ENCODE measurements at places on chromosomes 2 and 18.

DNA sequence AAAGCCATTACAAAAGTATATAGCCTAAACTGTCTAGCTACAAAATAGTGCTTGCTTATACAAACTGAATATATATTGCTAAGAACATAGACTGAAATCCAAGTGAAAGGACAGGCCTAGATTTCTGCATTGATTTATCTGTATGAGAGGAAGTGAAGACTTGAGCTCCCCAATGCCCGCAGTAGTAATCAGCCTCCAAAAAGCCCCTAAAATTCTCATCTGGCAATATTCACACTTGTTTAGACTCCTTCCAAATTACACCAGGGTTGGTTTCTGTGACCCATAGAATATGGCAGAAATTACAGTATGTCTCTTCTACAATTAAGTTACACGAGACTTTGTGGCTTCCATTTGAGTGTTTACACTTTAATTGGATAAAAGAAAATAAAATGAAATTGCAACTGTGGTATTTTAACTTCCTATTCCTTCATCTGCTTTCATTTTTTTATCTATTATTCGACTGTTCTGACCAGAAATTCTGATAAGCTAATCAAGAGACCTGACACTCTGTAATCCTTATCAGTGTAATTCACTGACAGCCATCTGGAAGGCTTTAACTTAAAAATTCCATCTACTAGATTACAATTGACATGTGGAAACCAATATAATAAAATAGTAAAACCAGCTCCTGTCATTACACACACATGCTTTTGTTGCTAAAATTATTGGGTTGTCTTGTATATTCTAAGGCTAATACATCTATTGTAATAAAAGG lies 21.1 kb downstream of the ABCB11 start:
- DNase-seq: no peak

DNA sequence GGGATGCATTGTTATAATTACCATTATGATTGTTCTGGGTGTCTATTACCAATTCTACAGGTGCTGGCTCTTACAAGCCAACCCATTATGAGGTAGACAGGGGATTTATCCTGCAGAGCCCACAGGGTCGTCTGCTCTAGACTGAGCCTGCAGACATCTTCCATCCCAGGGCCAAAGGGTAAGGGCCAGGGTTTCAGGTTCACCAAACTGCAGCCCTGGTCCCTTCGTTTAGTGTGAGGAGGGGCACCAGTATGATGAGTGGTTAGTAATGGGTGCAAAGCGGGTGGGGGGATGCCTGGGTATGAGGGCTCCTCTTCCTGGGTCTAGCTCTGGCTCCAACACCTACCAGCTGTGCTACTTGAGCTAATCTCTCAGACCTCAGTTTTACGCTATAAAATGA lies 1.2 kb upstream of the ARID5A start:
- DNase-seq: no peak

DNA sequence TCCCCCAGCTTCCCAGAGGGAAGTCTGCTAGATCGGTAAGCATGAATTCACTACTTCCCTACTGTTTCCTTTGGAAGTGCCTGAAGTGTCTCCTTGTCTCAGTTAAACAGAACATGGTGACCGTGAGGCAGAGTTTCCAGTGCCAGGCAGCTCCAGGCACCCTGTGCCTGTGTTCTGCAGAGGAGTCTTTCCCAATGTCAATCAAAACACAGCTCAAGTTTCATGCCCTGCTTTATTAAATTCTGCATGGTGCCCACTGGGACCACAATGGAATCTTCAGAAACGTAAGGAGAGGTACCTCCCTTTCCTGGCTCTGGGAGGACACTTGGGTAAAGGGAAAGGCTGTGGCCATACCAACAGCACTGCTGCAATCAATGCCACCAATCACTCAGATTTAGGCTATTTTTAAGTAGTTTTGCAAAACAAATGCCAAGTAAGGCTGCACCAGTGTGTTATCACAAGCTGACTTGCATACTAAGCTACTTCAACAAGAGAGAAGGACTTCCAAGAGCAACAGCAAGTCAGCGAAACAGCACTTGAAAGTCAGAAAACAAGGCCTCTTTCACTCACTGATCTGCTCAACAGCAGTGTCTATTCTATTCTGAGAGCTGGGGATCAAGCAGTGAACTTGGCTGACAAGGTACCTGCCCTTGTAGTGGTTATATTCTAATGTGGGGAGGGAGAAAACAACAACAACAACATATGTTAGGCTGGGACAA lies 14.9 kb downstream of the LPIN2 start:
- DNase-seq: no peak

GRCh38 chr2:214019973-214020345 lies 390.9 kb upstream of the VWC2L start:
- no peak for DNase-seq

GRCh38 chr2:177165721-177166711 lies 46.6 kb upstream of the HNRNPA3 start:
- peak; percentile 32 for DNase-seq

- no peak for DNase-seq
These were observed 265.1 kb downstream of the MEIS1 start for GRCh38 chr2:66699793-66700676.

DNA sequence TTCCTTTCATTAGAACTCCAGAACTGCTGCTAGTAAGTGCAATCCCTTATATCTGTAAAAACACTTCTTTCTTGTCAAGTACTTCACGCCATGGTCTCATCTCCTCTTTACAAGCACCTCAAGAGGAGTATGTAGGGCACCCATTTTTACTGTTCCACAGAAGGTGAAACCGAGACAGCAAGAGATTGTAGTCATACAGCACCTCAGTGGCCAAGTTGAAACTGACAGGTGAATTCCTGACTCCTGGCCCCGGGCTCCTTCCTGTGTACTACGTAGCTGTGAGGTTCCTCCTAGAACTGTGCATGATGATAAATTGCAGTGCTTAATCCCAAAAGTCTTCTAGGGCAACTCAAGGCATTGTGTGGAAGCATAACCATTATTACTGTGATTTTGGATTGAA lies 131.5 kb upstream of the MEIS1 start:
- DNase-seq: no peak

GRCh38 chr2:234290671-234291070 lies 206.2 kb downstream of the ARL4C start:
- DNase-seq: peak; percentile 93

DNA sequence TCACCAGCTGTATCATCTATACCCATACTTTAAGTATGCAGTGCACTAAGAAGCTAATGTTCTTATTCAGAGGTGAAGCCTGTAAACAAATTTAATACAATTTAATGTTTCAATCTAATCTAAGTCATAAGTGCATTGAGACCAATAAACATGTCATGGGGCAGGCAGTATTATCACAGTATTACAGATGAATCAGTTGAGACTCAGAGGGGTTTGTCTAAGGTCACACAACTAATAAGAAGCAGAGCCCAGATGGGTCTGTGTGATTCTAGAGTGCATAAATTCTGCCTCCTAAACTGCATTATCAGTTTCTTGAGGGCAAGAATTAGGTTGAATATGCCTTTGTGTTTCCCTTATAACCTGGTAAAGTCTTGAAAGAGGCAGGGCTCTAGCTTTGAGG lies 140.9 kb upstream of the RNF152 start:
- DNase-seq: no peak

DNA sequence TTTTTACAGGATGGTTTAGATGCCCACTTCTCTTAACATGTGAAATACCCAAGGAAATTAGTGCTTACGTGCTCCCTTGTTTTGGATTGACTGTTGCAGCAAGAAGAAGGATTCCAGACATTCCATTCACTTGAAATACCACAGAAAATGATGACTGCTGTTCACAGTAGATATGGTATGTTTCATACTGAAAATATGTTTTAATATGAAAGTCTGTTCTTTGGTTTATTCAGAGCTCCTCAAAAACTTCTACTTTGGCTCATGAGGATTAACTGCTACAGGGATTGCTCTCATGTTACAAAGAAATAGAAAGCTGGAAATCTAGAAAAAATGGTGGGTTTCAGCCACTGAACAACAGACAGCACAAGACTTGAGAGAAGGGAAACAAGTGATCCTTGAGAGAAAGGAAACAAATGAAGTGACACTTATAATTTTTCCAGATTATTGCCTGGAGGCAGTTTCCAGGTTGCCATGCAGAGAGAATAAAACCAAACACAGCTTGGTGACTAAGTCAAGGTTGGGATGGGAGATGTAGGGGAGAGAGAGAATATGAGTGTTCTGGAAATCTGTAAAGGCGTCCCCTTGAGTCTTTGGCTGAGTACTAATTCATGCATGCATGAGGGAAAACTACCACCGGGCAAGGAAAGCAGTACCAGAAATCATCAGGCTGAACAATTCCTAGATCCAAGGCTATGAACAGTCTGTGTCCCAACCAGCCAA lies 348.1 kb downstream of the CLIP4 start:
- no peak for DNase-seq

- no peak for DNase-seq
These were observed 13.1 kb downstream of the KLF11 start for GRCh38 chr2:10056439-10056838.

- DNase-seq: no peak
These were observed 10.3 kb upstream of the SCN1A start for GRCh38 chr2:166138144-166138543.

DNA sequence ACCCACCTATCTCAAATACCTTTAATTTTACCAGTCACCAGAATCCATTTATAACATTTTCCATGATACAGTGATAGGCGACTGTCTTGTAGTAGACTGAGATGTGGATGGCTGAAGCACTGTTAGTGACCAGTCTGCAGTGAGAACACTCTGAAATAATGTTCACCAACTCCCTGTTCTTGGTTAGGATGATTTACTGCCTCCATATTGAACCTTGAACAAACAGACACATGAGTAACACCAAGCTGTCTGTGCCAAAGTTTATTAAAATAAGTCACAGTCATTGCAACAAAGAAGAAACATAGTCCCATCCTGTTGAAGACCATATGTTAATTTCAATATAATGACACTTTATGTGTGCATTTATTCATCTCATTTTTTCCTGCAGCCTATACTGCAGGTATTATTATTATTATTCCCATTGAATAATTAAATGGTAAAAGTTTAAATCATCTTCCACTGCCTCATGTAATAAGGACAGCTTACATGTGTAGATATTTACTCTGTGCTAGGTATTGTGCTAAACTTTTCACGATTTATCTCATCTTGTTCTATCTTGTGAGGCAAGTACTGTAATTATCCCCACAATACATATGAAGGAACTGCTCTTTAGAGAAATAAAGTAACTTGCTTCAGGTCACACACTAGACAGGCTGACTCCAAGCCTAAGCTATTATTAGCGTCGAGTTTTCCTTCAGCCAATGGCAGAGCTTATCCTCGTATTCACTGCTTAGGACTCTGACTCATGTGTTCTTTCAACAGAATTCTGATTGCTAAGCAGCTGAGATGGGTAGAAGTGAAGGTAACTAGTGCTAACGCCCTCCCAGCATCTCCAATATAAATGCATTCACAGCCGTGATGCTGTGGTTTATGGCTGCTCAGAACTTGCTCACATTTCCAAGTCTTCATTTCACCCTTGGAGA lies 62.5 kb downstream of the ONECUT2 start:
- no peak for DNase-seq

DNA sequence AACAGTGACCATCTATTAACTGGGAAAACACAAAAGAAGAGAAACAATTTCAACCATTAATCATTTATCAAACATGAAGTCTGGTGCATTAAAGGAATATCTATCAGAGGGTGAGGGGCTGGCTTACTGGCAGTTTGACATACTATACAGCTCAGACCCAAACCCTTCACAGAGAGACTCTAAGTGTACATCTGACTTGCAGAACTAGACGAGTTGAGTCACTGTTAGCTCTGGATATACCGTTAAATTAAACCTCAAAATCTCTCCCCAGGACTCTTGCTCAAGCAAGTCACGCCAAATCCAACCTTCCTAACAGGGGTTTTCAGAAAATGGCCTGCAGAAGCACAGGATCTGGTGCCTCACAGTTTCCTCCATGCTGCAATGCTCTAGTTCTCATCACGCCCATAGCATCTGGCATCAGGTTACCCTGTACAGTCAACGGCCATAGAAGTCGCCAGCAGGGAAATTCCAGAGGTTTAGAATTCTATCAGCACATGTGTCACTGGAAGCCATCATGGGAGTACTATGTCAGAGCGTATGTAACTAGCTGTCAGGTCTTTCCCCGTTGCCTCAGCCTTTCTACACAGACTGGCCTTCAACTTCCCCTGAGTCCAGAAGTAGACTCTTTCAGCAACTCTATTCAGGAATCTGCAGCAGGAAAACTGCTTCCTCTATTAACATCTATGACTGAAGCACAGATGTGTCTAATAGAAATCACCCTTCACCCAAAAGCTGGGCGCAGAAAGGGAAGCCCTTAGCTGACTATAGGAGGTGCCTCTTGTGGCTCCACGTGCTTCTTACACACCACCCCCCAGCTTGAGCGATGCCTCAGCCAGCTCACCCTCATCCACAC lies 9.3 kb downstream of the TGOLN2 start:
- no peak for DNase-seq

DNA sequence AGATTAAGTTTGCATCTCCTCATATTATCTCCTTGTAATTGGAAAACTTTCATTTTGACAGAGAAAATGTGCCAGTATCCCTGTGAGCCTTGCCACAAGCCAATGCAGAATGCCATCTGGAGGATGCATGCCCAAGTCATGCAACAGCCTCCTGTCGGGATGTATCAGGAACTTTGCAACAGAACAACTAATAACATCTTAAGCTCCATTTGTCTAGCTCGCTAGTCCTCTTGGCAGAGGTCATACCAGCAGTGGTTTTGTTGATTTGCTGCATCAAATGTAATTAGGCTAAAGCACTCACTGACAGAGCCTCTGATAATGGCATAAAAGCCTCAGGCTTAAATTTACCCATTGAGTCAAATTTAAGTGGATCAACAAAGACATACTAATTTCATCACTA lies 125.8 kb downstream of the UBE2E3 start:
- DNase-seq: no peak

DNA sequence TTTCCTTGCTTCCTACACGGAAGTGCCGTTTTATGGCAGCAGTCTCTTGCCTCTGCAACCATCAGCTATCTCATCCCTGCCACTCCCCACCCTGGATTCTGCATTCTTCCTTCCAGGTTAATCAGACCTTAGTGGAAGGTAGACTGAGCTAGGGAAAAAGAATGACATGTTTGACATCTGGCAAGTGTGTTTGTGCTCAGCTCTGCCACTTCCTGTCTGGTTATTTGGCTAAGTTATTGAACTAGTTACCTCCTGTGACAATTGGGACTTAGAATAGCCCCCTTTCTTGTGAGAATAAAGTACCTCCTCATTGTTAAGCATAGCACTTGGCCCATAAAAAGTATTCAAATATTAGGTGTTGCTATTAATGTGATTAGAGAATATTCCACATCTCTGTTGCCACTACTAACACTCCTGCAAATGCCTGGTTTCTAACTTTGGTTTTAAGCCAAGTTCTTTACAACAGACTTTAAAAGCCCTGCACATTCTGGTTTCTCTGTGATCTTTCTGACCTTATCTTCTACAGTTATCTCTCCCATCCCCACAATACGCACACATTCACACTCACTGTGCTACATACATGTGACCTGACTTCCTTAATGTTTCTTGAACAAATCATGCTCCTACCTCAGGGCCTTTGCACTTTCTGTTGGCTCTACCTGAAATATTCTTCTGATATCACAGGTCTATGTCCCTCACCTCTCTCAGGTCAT lies 10.8 kb upstream of the MAPRE2 start:
- peak; percentile 76 for DNase-seq

Data from central memory CD4-positive, alpha-beta T cell (primary cell).